Stimulated activated CD8-positive, alpha-beta memory T cell treated with anti-CD3 and anti-CD28 coated beads, Interleukin-4, amount 100 ng/mL, for 1 hour (primary cell): ENCODE measurements at places on chromosomes 2 and 18.

GRCh38 chr2:17798338-17798737 is 17.9 kb upstream of the MSGN1 start:
- no peak for DNase-seq

DNA sequence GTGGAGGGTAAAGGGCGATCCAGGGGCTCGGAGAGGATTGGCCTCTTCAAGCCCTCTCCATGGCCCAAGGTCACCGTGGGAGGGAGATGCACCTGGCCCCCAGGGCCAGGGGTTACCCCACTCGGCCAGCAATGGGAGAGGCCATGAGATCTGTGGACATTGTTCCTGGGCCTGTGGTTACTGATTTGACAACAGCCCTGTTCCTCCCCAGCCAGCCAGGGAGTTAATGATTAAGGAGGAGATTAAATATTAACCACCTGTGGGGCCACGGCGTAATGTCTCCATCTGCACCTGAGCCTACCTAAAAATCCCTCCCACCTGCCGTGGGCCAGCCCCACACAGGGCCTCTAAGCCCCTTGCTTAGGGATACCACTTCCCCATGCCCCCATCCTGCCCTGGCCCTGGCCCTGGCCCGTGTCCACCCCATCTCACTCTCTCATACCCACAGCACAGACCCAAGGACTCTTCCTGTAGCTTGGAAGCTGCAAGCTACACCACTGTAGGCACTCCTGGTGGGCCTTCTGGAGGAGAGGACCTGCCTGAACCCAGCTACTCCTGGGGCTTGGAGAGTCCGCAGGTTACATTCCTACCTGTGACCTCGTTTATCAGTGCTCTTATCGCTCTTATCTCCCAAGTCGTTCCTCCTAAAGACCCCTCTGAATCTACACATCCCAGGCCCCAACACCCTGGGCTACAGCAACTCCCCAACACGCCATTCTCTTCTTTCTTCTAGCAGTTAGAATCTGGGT is 32.1 kb downstream of the ZFP36L2 start:
- no peak for DNase-seq

GRCh38 chr2:8547284-8548064 is 134.4 kb upstream of the ID2 start:
- no peak for DNase-seq

GRCh38 chr2:9244985-9245544 is 38.5 kb downstream of the ASAP2 start:
- no peak for DNase-seq

- DNase-seq, result no peak
Measured at GRCh38 chr2:22110244-22110651, 986.5 kb downstream of the TDRD15 start.

- no peak for DNase-seq
Measured at GRCh38 chr18:27314996-27315395, 129.9 kb upstream of the CHST9 start.

GRCh38 chr2:143629340-143629739 is 500.1 kb downstream of the ARHGAP15 start:
- no peak for DNase-seq

DNA sequence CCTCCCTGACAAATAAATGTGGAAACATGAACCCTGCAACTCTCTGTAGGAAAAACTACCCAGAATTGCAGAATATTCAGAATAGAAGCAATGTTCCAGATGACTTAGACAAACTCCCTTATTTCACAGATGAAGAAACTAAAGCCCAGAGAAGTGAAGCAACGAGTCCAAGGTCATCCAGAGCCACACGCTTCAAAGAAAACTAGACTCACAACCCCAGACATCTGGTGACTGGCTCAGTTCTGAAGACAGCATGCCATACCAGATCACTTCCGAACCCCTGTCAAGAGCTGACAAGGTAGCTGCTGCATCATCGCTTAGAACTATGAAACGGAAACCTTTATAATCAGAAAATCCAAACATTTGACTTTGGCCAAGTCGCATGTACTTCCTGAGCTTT is 101.3 kb downstream of the PID1 start:
- DNase-seq, result no peak
